ENCODE measurements at places on chromosomes 12 and 14.
A peak's percentile ranks its signal among the peaks of the same experiment; 100 is the strongest.

DNA sequence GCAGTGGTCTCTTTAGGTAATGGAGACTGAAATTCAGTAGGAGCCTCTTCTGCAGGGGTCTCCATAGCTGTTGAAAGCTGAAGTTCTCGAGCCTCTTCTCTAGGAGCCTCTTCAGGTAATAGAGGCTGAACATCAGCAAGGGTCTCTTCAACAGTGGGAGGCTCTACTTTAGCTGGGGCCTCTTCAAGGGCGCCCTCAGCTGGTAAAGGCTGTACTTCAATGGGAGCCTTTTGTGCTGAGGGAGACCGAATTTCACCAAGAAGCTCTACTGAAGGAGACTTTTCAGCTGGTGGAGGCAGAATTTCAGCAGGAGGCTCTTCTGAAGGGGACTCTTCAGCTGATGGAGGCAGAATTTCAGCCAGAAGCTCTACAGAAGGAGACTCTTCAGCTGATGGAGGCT lies 1.5 kb downstream of the FSCB start:
- DNase-seq = no peak

DNA sequence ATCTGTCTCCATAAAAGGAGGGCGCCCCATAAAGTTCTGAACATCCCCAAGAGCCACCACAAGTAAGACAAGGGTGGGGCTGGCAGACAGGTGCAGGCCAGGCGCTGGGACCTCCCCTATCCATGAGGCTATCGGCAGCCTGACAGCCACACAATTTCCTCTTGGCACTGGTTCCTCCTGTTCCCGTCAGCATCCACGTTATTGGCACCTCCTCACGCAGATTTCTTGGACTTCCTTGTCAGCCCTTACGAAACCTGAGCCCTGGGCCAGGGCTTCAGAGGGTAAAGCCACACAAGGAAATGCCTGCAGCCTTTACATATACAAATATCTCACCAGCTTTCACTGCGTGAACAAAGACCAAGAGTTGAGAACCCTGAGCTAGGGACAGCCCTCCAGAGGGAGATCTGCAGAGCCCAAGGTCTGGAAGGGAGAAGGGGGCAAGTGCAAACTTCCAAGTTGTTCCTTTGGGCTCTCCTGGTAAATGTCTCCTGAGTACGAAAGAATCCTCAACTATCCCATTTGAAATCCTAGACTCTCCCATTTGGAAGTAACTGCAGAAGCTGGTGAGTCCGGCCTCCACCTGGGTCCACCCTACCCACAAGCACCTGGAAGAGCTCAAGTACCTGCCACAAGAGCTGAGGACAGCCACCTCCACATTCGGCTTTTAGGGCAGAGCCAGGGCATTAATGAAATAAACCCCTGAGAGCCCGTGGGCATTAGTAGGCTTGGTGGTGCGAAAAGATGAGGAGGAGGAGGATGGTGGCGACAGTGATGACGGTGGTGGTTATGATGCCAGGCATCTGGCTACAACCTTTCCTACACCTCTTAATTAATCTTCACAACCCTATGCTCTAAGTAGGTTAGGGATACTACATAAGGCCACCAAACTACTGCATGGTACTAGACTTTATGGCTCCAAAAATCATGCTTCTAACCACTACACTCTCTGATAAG lies 5.5 kb upstream of the TC2N start:
- peak; percentile 78 for DNase-seq

DNA sequence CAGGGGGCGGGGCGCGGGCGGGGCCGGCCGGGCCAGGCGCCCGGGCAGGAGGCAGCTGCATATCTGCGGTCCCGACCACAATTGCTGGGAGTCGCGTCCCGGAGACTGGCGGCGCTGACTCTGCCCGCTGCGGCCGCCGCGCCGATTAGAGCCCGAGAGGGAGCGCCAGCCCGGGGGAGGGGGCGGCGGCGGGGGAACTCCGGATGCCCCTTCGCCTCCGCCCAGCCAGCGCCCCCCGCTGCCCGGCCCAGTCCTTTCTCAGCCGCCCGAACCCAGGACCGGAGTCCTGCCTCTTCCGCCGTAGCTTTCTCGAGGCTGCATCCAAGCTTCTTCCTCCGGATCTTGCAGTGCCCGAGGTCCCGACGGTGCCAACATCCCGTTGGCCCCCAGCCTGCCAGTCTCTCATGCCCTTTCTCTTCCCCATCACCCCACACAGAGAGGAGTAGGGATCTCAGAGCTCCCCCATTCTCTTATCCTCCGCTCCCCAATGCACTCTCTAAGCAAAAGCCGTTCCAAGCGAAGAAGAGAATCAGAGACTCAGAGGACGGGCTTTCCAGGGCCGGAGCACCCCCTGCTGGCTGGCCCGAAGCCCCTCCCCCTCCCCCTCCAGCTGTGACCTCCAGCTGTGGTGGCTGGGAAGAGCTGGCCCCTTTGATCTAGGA lies 8.8 kb upstream of the SP7 start:
- peak; percentile 70 for DNase-seq

DNA sequence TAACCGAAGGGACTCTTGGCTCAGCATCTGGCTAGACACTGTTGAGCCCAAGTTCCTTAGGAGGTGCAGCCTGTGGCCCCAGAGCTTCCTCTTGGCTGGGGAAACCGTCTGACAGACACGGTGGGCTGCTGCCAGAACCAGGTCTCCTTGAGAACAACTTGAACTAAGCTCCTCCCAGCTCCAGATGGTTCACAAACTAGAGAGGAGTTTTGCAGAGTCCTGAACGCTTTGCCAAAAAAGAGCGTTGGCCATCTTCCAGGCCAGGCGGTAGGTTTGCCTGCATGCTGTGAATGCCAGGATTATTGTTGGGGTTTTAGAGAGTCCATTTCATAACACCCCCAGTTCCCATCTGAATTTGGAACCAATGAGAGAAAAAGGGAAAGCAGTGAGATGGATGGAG lies 399.8 kb downstream of the RGS6 start:
- DNase-seq = no peak

GRCh38 chr12:42786400-42787148 lies 197.0 kb upstream of the PRICKLE1 start:
- DNase-seq = no peak

- no peak for DNase-seq
Measured at GRCh38 chr12:87280356-87280755, 748.8 kb downstream of the C12orf50 start.

DNA sequence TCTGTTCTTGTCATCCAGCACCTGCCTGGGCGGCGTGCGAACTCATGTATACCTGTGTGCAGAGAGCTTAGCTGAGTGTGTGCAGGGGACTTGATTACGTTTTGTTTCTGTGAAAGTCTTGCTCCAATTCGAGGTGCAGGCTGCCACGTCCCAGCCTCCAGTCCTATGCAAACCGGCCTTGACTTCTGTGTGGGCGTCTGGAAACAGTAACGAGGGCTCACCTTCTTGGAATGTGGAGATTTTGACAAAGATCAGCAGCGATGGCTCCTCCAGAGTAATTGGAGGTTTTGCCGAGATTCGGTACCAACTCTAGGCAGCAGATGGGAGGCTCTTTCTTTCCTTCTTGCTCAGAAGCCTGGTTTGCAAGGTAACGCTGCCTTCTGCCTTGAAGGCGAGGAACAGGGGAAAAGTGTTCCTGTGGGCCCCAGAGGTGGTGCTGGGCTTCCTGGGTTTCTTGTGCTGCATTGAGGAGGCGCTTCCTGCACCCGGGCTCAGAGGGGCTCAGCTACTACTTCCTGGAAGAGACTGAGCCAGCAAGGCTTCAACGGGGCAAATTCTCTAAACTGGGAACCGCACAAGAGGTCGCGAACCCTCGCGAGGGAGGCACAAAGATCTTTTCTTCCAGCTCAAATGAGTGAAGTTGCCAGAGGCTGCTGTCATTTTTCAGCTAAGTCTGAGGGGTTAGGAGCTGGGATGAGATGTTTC lies 249.0 kb downstream of the AACS start:
- no peak for DNase-seq

Data from CD4-positive, alpha-beta T cell treated with Interleukin-6 at 100 ng/mL for 8 hours (primary cell).